Omental fat pad (tissue), 4 donors: ENCODE measurements at places on chromosomes 7 and 10. TPM values are rescaled to one million over a fixed set of nuclear protein-coding genes. Genes with fewer than 3 reads are reported as not detected.

STEAP4 gene
- total RNA-seq = 47.9 TPM

AGAP5 gene
- total RNA-seq = 5.5 TPM

ACHE gene
- 0.84 TPM for total RNA-seq

- no peak for DNase-seq
Observed at GRCh38 chr7:39987641-39988347, 37.7 kb downstream of the CDK13 start.

DNA sequence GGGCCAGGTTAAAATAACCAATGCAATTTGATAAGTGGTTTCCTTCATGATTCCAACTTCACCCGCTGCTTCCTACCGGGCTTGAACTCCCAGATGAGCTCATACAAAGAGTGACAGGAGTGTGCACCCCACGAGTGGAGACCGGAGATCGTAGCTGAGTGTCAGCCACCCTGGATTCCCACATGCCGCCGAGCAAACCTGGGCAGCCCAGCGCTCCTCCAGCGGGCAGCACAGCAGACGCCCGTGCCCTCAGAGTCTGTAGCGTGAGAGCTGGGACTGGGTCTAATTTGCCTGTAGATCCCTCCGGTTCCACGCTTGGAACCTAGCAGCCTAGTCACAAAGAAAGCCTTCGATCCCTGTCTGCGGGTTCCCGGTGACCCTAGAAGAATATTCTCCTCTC is 476.1 kb upstream of the MGMT start:
- DNase-seq = no peak

DNA sequence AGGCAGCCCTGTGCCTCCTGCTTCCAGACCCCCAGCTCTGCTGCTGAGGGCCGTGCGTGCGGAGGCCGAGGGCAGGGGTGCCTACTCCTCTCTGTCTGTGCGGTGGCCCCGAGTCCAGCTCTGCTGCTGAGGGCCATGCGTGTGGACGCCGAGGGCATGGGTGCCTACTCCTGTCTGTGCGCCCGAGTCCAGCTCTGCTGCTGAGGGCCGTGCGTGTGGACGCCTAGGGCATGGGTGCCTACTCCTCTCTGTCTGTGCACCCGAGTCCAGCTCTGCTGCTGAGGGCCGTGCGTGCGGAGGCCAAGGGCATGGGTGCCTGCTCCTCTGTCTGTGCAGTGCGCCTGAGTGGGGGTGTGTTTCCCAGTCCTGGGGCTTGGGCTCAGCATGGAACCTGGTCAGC is 142.7 kb downstream of the ZMYND11 start:
- no peak for DNase-seq
